Mesothelial cell of epicardium (in vitro differentiated cells): ENCODE measurements at places on chromosomes 16 and 17. TPM values are rescaled to one million over a fixed set of nuclear protein-coding genes. Genes with fewer than 3 reads are reported as not detected.
A peak's percentile ranks its signal among the peaks of the same experiment; 100 is the strongest.

DNA sequence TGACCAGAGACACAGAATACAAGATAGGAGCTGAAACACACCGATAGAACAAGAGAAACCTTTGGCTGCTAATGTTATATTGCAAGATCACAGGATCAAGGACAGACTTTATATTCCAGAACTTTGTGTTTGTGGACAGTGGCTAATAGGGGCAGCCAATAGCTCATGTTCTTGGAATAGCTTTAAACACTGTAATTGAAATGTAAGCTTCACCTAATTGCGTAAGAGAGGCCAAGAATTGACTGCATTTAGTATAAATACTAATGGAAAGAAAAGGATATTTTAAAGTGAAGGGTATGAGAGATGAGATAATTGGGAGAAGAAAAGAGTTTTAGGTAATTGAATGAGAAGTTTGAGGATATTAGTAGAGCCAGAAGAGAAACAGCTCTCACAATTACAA lies 758.8 kb downstream of the CDH11 start:
- H3K27me3 ChIP-seq: peaks cover 10% of the 10 kb centered on the region
- peaks cover 19% of the 10 kb centered on the region for H3K4me1 ChIP-seq
- DNase-seq: no peak
- H3K36me3 ChIP-seq: no peaks in the 10 kb centered on the region

RNF222 gene
- not detected in 3 replicates for total RNA-seq

DNA sequence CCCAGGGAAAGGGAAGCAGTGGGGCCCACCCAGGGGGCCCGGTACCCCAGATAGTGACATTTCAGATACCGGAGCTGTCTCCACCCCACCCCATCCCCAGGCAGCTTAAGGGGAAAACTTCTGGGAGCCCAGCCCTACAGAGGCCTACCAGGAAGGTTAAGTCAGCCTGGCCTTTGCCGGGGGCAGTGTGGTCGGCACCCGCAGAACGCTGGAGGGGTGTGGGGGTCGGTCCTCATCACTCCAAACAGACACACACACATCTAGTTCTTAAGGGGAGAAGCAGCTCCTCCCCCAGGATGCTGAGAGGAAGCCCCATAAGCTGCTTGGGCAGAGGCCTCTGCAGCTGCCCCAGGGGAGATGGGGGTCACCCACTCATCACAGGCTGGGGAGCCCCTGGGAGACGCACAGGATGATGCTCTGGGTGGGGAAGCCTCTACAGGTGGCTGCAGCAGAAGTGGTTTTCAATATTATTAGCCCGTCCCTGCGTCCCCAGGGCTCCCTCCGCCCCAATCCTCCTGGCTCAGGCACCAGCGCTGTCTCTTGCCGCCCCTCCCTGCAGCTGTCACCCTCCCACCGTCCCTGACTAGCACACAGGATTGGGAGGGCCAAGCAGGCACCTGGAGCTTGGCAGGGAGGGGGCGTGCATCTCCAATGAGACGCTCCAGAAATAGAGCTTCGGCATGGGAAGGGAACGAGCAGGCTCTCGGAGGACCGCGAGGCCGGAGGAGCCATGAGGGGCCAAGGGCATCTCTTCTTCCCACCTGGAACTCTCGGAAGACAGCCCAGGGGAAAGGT lies 1.4 kb upstream of the ABR start:
- peaks cover 26% of the 10 kb centered on the region for H3K4me1 ChIP-seq
- H3K4me3 ChIP-seq: peak overlapping the region; percentile 30
- DNase-seq: no peak
- H3K27me3 ChIP-seq: peaks cover 30% of the 10 kb centered on the region
- no peaks in the 10 kb centered on the region for H3K36me3 ChIP-seq

DNA sequence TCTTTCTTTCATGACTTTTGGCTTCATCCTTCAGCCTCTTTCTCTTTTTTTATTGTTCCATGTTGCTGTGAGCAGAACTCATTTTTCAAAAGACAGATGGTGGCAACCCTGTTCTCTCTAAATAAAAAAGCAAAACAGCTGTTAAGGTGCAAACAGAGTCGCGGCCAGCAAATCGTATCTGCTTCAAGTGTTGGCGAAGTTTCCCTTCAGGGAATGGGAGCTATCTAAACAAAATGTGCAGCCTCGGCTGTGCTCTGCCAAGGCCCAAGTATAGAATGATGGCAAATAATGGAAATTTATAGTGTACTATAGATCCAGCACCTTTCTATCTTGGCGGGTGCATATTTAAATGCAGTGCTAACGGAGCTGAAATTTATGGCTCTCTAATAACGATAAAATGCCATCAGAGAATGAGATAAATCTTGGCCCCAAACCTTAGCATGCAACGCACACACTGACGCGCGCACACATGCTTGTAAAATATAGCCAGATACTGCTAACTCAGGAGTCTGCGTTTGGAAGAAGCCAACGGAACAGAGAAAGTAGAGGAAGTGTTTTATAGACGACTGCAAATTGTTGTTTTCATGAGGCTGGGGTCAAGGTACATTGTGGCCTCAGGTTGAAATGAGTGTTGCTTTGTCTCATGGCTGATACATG lies 315.5 kb upstream of the RBFOX1 start:
- H3K4me1 ChIP-seq: no peaks in the 10 kb centered on the region
- H3K4me3 ChIP-seq: no peak overlapping the region
- no peak for DNase-seq
- peaks cover 8% of the 10 kb centered on the region for H3K27me3 ChIP-seq
- H3K36me3 ChIP-seq: no peaks in the 10 kb centered on the region

DNA sequence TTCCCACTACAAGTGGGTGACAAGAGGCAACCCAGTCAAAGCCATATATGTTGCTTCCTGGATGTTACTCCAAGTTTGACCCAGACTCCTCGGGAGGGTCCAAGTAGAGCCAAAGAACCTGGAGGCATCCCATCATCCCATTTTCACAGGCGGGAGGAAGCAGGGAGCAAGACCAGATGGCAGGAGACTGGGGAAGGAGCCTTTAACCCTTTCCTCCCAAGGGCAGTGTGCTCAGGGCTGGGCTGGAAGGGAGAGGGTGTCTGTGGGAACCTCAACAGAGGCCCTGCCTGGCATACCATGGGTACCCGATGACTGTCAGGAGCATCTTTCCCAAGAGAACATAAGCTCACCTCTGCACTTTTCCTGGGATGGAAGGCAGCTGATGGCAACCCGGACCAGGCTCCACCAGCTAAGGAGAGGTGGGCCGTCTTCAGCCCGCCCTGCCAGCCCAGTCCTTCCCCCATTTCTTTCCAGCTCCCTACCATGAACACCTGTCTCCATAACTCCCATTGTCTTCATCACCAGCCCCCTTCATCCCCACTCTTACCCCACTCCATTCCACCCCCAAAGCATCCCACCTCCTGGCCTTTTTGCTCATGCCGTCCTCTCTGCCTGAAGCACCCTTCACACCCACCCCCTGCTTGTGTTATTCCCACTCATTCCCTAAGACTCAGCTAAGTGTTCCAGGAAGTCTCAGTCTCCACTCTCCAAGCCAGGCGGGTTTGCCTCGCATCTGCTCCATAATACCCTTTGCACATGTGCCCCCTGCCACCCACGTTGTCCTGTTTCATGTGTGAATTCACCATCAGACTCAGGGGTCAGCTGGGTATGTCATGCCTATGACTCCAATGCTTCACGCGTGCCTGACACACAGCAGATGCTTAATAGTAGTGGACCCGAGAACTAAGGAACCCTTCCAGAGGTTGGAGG lies 5.9 kb upstream of the SLC16A5 start:
- DNase-seq: no peak
- H3K4me1 ChIP-seq: peaks cover 30% of the 10 kb centered on the region
- H3K36me3 ChIP-seq: no peaks in the 10 kb centered on the region

TMED6 gene
- total RNA-seq: 1.2 to 1.7 TPM (median 1.4 TPM) in 3 replicates

- peaks cover 33% of the 10 kb centered on the region for H3K36me3 ChIP-seq
- no peak for DNase-seq
- peak overlapping the region; percentile 84 for H3K27ac ChIP-seq
- H3K4me3 ChIP-seq: peak overlapping the region; percentile 79
- no peaks in the 10 kb centered on the region for H3K27me3 ChIP-seq
Observed at GRCh38 chr16:55508271-55508921, 476 bp upstream of the LPCAT2 start.

GPR139 gene
- not detected in 3 replicates for total RNA-seq
